ENCODE measurements at places on chromosomes 5 and 9.
A peak's percentile ranks its signal among the peaks of the same experiment; 100 is the strongest.

GRCh38 chr9:129709438-129710168 lies 43.2 kb downstream of the PTGES start:
- DNase-seq, result no peak

DNA sequence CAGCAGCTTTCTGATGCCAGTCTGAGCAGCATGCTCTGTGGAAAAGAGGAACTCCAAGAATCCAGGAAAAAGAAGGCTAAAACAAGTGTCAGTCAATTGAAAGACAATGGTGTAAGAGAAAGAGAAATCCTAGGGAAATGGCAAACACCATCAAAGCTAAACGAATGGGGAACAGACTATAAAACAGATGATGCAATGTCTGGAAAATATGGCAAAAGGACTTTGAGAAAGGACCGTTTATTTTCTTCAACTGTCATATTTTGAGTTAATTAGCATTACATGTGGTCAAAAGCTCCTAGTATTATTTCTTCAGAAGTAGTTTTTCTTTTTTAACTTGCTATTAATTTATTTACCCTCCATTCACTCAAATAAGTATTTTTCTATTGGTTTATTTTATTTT lies 465.2 kb downstream of the LRRC70 start:
- DNase-seq, result no peak

- no peak for DNase-seq
These were observed 101.8 kb downstream of the SPRY4 start for GRCh38 chr5:142222866-142223558.

GRCh38 chr9:74543145-74543544 lies 46.0 kb downstream of the RORB start:
- DNase-seq, result no peak

- DNase-seq, result no peak
These were observed 125.0 kb downstream of the MSX2 start for GRCh38 chr5:174849426-174849825.

- DNase-seq, result no peak
These were observed 326.6 kb downstream of the ARL15 start for GRCh38 chr5:53983568-53984460.

DNA sequence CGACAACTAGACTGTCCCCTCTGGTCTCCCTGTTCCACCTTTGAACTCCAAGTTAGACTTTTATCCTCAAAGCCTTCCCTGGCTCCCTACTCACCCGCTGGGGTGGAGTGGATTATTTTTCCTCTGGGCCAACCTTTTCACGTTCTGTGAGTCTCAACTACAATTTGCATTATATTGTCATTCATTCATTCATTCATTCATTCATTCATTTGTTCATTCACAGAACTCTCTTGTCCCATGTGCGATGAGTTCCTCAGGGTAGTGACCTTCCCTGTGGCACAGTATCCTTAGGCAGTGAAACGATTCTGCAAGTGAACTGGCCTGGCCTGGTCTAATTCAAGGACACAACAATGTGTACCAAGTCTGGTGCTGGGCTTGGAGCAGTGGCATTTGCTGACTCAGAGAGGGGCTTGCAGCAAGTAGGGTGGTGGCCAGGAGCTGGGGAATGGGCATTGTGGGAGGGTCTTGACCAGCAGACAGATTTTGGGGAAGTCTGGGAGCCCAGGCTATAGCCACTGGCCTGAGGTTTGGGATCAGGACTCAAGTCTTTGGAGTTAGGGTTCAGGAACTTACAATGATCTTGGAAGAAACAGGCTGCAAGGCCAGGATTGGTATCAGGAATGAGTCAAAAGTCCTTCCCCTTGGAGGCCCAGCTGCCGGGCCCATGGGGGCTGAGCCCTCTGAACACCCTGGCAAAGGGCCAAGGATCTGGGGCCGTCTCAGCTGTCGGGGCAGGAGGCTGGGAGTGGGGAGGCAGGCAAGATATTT lies 37.2 kb upstream of the COL15A1 start:
- DNase-seq, result no peak

- no peak for DNase-seq
These were observed 152.7 kb upstream of the ADAMTS16 start for GRCh38 chr5:4987431-4987830.

DNA sequence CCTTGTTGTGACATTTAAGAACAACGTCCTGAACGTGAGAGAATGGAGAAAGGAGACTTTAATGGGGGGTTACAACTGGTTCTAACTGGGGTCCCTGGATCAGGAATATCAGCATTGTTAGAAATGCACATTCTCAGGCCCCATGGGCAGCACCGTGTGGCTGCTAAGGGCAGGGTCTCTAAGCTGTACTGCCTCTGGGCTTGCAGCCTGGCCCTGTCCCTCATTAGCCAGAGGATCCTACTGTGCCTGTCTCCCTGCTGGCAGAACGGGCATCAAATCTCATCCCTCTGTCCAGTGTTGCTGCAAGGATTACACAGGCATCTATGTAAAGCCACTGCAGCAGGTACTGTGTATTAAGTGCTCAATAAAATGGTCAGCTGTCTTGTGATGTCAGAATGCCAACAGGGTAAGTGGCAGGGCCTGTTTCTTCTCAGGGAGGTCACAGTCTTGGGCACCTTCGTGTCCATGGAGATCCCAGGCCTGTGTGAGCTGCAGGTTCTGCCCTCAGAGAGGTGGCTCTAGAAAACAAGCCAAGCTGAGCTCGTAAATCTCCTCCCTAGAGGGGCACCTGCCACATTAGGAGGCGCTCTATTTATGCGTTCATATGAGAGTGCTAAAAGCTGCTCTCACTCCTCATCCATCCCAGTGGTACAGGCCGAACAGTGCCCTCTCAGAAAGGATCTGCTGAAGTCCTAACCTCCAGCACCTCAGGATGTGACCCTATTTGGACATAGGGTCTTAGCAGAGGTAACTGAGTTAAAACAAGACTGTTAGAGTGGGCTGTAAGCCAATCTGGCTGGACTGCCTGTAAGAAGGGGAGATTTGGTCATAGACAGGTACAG lies 210.5 kb downstream of the GADD45G start:
- DNase-seq, result no peak

- DNase-seq, result no peak
These were observed 147.2 kb downstream of the ISOC1 start for GRCh38 chr5:129241755-129242154.

DNA sequence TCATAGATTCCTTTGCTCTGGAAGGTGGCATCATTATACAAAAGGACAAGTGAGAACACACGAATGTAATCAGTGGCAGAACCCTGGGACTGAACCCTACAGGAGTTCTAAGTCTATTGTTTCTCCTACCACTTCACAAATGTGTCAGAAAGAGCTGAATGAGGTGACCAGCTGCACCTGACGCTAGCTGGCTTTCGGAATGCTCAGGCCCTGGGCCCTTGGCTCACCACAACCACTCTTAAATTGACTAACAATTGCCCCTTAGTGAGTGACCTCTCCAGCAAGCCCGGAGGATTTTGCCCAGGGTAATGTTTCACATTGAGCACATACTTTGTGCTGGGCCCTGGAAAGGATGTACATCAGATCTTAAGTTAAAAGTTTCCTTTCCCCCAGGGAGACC lies 41.2 kb upstream of the ABCA1 start:
- DNase-seq, result no peak

DNA sequence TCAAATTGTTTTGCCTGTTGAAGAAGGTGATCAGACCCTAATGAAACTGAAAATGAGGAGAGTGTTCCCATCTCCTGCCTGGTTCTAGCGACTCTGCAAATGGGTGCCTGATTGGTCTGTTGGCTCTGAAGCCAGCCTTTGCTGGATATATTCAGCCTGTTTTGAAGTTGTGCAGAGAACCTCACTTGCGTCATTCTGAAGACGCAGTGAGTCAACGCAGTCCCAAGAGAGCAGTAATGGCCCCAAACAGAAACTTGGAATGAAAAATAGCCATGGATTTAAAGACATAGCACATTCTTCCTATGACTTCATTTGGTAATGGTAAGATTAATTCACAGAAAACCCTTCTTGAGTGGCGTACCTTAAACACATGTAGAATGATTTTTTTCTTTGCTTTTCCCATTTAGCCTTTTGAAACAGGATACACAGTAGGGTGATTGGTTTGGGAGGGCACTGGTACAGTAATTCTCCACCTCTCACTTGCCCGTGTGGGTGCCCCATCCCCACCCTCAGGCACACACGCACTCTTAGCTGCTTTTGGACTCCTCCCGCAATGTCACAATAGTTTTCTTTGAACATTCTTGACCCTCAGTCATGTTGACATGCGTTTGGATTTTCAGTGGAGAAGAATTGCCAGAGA lies 54.1 kb upstream of the ABL1 start:
- peak; percentile 74 for DNase-seq

DNA sequence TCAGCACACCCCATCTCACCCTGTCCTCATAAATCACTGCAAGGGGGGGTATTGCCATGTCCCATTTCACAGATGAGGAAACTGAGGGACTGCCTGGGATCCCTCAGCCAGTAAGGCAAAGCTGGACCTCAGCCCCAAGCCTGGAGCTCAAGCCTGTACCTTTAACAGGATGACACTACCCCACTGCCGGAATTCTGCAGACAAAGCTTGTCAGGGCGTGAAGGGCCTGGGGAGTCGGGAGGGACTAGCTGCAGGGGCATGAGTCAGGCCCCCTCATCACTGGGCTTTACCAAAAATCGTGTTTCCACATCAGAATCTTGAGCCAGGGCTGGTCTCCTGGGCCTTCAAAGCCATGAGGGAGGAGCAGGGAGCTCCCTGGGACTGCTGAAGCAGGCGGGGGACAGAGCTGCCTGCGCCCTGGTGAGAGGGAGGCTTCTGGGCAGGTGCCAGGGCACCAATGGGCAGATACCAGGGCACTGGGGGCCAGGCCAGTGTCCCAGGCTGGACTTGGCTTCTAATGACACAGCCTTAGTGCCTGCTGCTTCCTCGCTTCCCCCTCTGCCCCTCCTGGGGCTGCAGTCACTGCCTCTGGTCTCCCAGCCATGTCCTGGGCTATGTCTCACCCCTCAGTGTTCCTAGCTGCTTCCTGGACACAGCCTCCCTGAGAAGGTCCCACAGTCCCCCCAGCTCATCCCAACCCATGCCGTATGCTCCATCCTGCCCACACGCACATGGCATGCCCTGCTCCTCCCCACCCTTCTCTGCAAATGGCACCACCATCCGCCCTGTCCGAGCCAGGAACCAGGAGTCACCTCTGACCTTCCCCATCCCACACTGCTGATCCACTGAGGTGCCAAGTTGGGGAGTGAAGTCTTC lies 80.7 kb downstream of the LMX1B start:
- no peak for DNase-seq

DNA sequence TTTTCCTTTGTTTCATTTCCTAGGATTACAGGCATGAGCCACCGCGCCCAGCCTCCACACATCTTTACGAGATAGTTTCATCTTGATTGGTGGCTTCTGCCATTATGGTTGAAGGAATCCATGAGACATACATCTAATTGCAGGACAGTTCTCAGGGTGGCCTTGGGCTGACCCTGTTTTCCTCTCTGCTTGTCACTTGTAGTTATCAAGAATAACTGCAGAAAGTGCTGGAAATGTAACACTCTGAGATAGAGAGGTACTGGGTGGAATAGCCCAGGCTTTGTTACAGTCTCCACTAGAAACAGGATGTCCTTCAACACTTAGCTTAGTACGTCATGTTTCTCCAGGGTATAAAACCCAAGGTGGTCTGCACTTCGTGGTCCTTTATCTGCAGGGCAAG lies 10.7 kb downstream of the UGT3A2 start:
- DNase-seq, result no peak

DNA sequence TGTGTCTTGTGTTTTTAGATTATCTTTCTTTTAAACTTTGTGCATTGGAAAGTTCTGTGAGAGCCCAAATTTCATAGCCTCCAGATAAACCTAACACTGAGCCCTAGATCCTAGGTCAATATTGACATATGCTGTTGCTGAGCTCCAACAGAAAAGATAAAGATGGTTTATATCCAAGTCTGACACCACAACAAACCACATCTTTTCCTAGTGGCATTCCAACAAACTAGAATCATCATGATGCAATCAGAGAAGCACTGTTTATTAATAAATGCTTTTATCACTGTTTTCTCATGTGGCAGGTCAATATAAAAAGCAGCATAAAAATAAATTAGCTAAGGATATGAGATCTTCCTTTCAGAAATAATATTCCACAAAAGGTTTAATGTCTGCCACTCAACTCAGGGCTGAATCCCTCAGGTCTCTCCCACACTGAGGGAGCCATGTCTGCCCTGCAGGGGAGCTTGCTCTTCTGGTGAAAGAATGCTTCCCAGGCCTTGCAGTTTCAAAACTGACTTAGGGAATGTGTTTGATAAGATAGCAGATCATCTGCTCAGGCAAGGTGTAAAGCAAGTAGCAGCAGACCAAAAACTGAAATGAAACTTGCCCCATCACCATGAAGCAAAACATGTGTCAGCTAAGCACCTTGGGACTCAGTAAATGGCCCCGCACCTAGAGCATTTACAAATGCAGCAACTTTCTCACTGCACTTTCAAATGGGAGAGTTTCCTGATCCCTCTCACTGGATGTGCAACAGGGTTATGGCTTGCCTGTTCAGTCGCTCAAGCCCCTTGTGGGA lies 493.0 kb downstream of the AGTPBP1 start:
- no peak for DNase-seq

GRCh38 chr9:13899924-13900323 lies 414.0 kb downstream of the NFIB start:
- no peak for DNase-seq

DNA sequence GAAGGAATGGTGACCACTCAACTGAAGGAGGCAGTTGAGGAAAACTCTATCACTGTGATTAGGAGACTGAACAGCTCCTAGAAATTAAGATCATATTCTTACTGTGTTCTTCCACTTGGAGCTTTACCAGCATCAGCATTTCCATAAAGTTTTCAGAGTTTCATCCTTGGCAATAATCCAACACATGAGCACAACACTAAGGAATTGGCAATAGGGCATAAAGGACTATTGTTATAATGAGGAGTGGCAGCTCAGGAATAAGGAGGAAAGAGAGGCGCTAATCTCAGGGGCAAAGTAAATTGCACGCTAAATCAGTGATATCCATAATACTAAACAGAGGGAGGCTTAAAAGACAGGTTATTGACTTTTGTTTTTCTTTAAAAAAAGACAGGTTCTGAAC lies 338.9 kb downstream of the EFNA5 start:
- DNase-seq, result no peak

GRCh38 chr9:129493706-129494047 lies 127.2 kb downstream of the C9orf50 start:
- DNase-seq, result no peak

- DNase-seq, result no peak
These were observed 792.4 kb downstream of the PTPRD start for GRCh38 chr9:9820436-9820835.

DNA sequence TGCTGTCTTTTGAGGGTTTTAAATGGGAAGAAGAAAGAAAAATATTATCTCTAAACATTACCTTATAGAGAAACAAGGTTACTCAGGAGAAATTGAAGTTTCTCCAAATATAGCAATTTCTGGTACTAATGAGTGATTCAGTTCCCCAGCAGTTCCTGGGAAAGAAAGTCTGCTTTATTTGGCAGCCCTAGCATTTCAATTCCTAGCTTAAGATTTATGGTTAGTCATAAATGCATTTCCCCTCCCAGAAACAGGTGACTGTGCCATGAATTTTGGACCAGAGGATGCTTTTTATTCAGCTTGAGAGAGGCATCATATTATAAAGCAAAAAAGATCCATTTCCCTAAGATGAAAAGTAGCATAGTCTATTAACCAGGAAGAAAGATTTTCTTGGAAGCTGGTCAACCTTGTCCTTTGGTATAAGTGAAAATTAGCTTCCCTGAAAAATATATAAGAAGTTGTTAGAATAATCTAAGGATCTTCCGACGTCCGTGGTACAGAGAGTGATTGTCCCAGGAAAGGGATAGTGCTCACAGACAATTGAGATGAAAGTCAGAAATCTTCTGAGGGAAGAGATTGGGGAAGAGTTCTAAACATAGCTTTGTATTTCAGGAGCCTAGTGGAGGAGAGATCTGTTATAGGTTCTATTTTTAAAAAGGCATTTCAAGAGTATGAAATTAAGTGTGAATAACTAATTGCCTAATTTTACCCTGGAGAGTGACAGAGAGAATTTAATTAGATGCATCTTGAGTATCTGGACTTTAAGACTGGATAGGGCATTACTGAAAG lies 164.9 kb downstream of the ESM1 start:
- no peak for DNase-seq

Measured in mucosa of gallbladder (tissue), 1 donor.